ENCODE measurements at places on chromosomes 7 and 10.

DNA sequence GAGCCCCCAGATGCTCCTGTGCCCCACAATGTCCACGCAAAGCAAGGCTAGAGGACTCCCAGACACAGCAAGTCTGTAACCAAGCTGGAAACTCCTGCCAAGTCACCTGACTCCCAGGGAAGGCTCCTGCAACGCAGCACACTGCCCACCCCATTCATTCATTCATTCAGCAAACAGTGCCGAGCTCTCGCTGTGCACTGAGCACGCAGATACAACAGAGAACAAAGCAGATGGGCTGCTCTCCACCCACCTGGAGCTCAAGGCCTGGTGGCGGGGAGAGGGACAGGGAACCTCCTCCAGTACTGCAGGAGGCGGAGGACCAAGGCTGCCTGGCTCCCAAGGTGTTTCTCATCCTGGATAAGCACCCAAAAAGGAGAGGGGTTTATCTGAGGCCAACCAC lies 8.6 kb downstream of the KCNH2 start:
- no peak for DNase-seq

DNA sequence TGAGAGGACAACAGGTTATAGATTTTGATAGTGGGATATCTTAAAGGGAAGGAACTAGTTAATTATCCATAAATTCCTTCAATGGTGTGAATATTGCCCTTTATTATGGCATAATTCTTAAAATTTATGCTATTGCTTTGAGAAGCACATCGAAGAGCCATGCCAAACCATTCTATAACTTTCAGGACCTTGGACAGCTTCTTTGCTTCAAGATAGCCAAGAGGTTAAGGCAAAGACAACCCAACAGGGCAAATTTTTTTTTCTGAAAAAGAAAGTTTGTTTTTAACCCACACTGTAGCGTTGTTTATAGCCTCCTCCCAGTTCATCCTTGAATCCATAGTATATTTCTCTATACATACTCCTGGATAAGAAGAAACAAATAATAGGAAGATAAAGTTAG lies 103.2 kb downstream of the NRG3 start:
- no peak for DNase-seq

DNA sequence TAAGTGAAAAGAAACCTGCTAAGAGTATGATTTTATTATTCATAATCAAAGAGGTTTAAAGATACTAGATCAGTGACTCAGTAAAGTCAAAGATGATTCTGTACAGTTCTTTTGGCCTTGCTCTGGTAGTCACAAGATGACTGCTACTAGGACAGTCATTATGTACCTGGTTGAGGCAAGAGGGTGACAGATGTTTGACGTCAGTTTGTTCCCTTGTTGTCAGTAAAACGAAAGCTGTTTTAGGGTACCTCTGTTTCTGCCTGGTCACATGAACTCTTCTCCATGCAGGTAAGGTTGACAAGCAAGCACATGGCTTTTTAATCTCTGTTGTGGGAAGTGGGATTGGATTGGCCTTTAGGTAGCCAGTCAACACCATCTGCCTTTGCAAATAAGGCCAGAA lies 308.0 kb downstream of the EXOC4 start:
- DNase-seq, result no peak

DNA sequence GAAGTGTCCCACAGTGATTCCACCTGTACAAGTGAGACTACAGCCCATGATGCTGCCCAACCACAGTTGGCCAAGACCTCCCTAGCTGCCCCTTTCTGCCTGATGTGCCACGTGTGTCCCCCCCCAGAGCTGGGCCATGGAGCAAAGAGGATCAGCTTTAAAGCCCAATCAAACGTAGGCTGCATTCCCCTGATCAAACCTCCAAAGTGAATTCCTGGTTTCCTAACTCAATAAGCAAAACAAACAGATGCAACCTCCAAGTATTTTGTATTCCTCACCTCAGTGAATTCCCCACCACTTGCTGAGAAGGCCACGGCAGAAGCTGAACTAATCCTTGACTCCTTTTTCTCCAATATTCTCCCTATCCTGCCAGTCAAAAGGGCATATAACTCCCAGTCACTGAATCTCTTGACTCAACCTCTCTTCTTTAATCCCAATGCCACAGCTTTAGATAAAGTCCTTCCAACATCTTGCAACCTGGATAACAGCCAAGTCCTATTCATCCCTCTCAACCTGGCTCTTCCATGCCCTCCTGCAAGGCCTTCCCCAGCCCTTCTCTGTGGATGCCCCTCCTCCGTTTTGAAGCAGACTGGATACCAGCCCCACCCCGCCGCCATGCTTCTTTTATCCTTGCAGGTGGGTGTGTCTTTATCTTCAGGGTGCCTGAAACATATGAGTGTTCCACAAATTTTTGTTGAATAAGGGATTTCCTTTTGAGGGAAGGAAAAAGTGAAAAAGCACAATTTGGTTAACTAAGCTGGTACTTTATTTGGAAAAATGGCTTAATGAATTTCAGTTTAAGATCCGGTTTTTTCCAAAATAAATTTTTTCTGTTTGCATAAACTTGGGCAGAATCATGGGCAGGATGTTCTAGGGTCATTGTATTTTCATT lies 285.2 kb upstream of the MKLN1 start:
- DNase-seq, result no peak

DNA sequence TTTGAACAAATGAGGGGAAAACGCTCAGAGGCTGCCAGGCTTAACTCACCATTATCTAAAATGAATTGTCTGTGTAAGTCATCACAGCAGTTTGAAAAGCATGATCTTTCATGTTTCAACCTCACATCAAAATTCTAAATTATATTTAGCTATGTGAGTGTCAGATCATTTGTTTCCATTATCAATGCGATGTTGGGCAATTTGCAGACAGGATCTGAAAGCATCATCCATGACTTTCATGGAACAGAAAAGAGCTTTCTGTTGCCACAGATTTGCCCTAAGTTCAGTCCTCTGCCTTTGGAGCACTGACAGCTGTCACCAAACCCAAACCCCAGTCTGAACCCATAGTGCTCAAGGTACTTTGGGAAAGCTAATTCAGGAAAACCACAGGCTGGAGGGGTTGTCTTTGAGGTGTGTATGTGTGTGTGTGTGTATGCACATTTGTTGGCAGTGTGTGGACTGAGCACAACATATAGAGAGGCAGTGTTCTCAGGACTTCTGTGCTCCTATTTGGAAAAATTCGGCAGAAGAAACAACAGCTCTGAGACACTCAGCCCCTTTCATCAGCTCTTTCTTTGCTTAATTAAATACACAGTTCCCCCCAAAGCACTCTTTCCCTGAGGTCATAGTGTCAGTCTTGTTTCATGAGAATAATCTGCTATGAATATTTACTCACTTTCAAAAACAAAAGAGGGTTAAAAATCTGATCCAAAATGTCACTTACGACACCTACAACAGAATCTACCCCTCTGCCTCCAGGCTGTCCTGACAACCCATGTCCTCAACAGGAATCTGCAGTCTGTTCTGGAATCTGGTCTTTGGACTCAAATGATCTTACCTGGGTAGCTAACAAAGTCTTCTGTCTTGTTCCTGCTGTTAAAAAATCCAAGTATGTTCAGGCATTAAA lies 188.5 kb upstream of the KLF14 start:
- no peak for DNase-seq

DNA sequence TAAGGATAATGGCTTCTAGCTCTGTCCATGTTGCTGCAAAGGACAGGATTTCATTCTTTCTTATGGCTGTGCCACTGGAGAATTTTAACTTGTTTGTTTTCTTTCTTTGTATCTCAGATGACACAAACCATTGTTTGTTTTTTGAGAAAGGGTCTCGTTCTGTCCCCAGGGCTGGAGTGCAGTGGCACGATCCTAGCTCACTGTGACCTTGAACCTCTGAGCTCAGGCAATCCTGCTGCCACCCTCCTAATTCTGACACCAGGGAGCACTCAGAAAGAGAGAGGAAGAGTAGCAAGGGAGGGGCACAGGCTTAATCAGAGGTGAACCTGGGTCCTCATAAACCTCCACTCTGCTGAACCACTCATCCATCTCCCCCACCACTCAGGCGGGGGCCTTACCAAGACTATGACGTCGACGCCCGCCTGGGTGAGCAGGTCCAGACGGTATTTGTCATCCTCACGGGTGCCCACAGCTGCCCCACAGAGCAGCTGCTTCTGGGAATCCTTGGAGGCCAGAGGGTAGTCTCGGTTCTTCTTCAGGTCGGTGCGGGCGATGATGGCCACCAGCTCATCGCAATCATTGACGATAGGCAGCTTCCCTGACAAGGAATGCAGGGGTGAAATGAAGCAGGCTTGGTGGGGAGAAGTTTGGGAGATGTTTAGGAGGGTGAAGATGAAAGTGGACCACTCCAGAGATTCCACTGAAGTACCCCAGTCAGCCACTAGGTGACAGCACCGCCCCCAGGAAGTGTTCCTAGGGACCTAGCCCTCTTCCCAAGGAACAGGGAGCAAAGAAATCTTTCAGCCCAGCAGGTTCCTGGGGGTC lies 11.6 kb downstream of the IMPDH1 start:
- no peak for DNase-seq

- no peak for DNase-seq
Observed at GRCh38 chr10:112083472-112083871, 100.1 kb downstream of the GPAM start.
